ENCODE measurements at places on chromosomes 2 and 18.

DNA sequence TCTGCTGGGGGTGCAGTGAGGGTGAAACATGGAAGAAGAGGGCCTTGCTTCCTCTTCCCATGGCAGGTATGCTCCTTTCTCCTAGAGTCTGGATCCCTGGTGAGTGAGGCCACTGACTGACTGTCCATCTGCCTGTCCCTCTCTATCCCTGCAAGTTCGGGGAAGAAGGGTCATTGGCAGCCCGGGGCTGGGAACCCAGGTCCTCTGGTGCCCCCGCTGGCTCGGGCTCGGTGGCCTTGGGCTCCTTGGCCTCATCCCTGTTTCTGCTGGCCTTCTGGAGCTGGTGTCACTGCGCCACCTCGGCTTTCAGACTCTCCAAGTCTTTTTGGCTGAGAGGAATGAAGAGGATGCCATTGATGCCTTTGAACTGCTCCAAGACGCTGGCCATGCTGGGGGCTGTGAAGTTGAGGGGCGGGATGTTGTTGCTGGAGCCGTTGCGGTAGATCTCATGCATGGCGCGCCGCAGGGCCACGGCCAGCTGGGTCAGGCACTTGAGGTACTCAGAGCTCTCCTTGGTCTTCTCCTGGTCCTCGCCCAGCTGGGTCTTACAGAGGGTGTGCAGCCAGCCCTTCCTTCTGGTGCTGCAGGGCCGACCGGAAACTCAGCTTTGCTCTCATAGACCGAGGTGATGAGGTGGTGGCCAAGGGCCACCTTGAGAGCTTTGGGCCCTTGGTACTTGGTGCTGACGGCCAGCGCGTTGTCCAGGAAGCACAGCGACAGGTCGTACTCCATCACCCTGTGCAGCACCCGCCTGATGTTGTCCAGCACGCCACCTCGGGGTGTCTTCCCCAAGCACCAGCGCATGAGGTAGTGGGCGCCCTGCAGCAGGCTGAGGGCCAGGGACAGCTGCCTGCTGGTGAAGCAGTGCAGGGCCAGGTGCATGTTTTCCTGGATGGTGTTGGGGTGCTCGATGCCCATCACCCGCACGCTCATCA, 6.3 kb downstream of the MEP1B start:
- DNase-seq, result no peak

- DNase-seq, result no peak
These were observed 213.1 kb upstream of the GULP1 start for GRCh38 chr2:188078534-188078933.

- DNase-seq, result no peak
These were observed 239.4 kb upstream of the SPRED2 start for GRCh38 chr2:65671670-65672242.

- DNase-seq, result no peak
These were observed 15.4 kb downstream of the METTL4 start for GRCh38 chr18:2555895-2556294.

- peak; percentile 54 for DNase-seq
These were observed 1.6 kb downstream of the SPRED2 start for GRCh38 chr2:65430603-65431420.

GRCh38 chr2:98367721-98368120, 21.5 kb downstream of the CNGA3 start:
- no peak for DNase-seq
